ENCODE measurements at places on chromosomes 11 and 22. TPM values are rescaled to one million over a fixed set of nuclear protein-coding genes. Genes with fewer than 3 reads are reported as not detected.

- DNase-seq: no peak
Measured at GRCh38 chr11:112637876-112638275, 323.3 kb upstream of the NCAM1 start.

- no peak for DNase-seq
Measured at GRCh38 chr11:75365711-75366181, 14.3 kb upstream of the ARRB1 start.

- no peak for DNase-seq
Measured at GRCh38 chr22:23212061-23213021, 32.0 kb downstream of the BCR start.

DNA sequence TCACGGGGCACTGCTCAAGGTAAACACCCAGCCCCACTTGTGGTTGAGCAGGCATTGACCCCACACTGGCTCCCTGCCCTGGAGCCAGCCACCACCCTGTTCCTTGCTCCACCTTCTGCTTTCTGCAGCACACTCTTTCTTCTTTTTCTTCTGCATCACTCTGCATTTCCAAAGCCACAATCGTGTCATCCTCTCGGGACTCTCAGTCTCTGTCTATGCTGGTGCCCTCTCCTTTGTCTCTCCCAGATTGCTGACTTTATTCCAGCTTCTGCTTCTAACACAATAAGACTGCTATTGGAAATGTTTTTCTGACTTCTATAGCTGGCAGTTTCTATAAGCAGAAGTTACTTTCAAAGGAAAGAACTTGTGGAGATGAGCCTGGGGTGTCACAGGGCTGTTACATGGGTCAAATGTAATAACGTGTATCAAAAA, 14.4 kb downstream of the GRAP2 start:
- DNase-seq: no peak

NCF4 gene
- polyA plus RNA-seq: 26.8 TPM

- no peak for DNase-seq
Measured at GRCh38 chr11:23313001-23313400, 452.7 kb upstream of the CCDC179 start.

NXPE1 gene
- not detected for polyA plus RNA-seq

GRCh38 chr11:128615076-128615475, 27.7 kb upstream of the ETS1 start:
- no peak for DNase-seq

DNA sequence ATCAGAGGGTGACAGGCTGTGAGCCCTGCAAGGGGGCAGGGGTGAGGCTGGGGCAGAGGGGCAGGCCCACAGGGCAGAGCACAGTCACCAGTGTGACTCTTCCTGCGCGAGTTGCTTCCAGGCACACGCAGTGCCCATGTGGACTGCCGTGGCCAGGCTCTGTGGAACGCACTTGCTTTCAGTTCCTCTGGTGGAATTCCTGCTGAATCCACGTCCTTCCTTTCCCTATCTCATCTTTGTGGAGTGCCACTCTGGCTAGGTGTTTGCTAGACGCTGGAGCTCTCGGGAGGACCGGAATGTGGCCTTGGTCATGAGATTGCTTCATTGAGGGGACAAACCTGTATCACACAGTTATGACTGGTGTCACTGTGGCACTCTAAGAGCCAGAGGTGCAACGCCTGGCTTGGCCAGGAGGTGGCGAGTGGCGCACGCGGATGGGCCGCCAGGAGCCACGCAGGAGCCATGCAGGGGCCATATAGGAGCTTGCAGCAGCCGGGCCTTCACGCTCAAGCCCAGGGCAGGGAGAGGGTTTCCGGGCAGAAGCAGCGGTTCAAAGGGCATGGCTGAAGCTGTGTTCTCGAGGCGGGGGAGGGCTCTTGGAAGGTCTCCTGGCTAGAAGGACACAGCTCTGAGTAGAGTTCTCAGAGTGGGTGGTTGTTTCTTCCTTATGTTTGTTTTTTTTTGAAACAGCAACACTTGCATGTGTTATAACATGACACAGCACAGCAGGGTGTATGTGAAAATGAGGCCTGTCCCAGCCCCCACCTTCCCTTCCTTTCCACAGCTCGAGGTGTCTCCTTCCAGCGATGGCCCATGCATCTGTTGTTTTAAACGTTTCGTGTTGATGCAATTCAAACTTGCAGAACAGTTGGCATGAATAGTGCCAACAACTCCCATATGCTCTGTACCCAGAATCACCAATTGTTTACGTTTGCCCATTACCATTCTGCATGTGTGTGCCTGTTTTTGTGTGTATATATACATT, 36.2 kb downstream of the TBC1D22A start:
- peak; percentile 70 for DNase-seq

DNA sequence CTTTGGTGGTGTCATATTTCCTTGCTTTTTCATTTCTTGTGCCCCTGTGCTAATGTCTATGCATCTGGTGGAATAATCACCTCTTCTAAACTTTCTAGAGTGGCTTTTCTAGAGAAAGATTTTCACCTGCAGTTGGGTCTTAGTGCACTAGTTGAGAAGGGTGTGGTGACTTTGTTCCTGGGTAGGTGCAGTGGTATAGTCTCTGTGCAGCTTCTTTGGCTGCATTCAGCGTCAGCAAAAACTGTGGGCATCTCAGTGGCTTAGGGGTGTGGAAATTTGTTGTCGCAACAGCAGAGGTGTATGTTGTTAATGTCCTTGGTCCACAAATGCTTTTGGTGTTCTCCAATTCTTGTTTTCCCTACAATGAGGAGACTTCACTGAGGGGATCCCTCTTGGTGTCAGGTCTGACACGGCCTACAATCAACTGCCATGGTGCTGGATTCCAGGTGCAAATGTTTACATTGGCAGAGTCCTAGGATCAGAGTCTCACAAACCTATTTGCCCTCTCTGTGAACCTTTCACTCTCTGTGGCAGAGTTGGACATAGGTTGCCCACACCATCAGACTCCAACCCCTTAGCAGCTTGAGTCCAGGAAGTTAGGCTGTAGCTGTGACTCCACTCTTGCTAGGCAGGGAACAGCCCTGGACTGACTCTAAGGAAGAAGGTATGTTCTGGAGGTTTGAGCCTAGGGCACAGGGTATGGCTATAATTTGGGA, 48.8 kb downstream of the GDPD4 start:
- no peak for DNase-seq

- no peak for DNase-seq
Measured at GRCh38 chr22:23553924-23554870, 25.9 kb downstream of the IGLL1 start.

MS4A15 gene
- polyA plus RNA-seq: not detected

GRCh38 chr11:19756675-19757475, 44.2 kb downstream of the NAV2 start:
- DNase-seq: no peak

DNA sequence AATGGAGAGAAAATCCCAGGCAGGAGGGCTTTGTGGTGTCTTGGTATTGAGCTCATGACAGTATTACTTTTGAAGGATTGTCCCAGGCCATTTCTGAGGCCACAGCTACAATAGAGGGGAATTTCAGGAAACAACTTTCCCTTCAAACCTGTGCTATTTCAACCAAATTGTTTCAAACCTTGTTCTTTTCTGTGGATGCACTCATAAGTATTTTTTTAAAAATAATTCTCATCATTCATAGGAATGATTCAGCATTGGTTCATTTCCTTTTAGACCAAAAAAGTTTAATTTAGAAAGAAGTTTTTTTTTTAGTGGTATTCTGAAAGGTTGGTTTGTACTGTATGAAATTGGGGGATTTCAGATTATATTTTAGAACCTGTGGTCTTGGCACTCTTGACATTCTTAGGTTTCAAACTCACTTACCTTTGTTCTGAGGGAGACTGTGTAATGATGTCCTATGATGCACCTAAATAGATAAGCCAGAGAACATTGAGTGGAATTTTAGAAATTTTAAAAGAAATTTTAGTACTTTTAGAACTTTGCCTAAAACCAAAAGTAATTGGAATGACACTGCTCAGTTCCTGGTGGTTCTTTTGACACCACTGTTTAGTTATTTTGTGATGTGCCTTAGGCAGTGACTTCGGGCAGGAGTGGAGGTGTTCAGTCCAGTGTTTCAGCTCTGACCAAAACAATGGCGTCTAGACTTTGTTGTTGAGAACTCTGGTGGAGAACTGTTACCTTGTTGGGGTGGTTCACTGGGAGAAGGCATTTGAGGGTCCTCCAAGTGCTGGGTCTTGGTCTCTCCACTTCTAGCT, 12.2 kb downstream of the TEAD1 start:
- no peak for DNase-seq

DNA sequence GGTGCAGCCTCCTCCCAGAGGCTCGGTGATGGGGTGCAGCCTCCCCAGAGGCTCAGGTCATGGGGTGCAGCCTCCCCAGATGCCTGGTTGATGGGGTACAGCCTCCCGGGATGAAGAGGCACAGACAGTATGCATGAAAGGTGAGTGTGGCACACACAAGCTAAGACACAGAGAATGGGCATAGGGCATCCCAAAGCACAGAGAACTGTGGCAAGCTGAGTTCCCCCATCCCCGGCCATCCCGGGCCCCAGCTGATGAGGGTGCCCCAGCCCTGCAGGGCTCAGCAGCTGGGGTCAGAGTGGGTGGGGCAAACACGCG, 4.8 kb upstream of the SYT8 start:
- no peak for DNase-seq

PATE2 gene
- polyA plus RNA-seq: not detected

DNA sequence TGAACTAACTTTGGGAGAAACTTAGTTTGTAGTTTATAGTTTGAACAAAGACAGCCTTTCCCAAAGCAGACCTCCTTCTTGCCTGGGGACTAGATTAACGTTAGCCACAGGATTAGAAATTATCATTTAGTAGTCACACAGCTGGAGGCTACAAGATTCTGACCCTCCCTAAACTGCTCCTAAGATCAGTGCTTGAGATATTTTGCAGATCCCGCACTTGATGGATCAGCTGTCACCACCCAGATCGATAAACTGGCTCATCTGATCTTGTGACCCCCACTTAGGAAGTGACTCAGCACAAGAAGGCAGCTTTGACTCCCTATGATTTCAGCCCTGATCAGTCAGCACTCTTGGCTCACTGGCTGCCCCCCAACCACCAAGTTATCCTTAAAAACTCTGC, 1.6 kb downstream of the SLC22A24 start:
- DNase-seq: no peak

GRCh38 chr11:135073381-135073780, 661.3 kb upstream of the B3GAT1 start:
- no peak for DNase-seq

DNA sequence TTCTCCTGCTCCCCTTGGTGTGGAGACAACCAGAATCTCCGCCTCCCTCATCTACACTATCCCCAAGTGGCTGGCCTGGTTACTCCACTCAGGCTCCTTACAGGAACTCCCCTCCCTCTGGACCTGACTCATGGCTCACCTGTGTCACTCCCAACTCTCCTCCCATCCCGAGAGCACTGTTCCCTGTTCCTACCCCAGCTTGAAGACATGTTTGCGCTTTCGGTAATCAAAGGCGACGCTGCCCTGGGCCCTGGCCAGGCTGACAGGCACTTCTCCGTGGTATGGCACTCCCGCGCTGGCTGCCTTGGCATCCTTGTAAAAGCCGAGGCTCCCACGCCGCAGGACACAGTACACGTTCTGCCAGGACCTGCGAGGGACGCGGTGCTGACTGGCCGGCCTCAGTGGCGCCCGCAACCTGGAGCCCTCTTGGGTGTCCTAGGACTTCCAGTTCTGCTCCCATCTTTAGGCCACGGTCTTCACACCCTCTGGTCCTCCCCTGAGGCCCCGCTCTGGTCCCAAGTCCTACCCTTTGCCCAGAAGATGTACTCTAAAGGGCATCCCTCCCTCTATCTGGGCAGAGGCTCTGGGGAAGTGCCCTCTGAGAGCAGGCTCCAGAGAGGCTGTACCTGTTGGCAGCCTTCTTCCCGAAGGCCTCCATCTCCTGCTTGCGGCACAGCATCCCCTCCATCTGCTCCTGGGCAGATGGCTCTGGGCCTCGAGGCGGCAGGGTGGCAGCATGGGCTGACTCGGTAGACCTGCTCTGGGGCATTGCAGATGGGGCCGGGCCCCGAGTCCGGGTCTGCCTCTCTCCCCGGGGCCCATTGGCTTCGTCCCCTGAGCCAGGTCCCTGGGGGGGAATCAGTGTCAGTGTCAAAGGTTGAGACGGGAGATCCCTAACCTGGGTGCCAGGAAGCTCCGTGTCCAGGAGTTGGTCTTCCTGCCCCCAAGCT, 9.4 kb upstream of the RBM4B start:
- DNase-seq: no peak

DNA sequence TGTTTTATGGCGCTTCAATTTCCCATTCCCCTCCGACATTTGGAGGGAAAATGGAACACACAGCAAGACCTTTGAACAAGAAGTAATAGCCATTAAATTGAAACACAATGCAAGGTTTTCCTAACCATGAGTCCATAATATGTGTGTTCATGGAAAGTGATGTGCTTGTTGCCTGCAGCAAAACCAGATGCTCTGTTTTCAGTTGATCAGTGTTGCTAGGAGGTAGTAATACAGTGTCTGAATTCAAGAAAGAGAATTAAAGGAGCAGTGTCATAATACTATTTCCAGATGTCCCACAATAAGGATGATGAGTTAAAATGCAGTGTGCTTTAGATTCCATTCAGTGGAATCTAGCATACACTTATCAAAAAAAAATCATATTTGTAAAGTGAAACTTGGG, 637.4 kb upstream of the API5 start:
- DNase-seq: no peak

- DNase-seq: no peak
Measured at GRCh38 chr11:87892291-87892690, 283.0 kb downstream of the RAB38 start.

DNA sequence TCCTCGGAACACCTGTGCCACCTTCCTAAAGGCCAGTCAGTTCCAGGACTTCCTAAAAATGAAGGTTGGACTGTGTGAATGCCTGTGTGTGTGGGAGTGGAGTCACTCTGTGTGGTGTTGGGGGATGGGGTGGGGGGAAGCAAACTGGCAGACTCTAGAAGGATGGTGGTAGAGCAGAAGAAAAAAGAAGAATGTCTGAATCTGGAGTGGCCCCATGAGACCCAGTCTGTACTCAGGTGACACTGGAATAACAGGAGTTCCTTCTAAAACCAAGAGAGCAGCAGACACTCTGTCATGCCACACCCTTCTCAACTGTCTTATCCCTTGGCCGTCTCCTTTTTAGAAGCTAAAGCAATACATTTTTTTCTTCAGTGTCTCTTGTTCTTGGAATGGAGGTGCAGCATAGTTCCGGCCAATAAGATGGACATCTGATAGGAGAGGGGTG, 82.9 kb downstream of the MAML2 start:
- no peak for DNase-seq

NAALAD2 gene
- not detected for polyA plus RNA-seq

GRCh38 chr11:86999859-87000753, 37.6 kb upstream of the TMEM135 start:
- DNase-seq: no peak

DNA sequence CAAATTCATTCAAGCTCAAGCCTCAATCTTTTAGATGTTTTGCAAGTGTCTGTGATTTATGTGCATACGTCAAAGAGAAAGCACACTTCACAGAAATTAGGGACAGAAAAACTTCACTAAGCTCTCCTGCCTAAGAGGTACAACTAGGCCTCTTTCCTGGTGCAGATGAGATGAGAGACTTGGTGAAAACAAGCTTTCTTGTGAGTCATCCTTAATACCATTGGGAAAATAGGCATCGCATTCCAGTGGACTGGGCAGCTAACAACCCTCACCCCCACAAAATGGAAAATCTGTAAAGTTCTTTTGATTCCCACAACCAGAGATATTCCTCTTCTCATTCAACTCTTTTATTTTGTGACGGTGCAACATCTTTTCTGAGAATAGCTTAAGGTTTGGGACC, 1110.4 kb upstream of the CCDC90B start:
- no peak for DNase-seq

GRCh38 chr11:86291466-86292262, 10.4 kb upstream of the HIKESHI start:
- DNase-seq: peak; percentile 49

YPEL4 gene
- polyA plus RNA-seq: not detected

MRPL40 gene
- polyA plus RNA-seq: 79.3 TPM

- DNase-seq: peak; percentile 87
Measured at GRCh38 chr11:64894070-64894811, 15.8 kb upstream of the EHD1 start.

CEP164 gene
- polyA plus RNA-seq: 12.7 TPM
